Stimulated activated CD4-positive, alpha-beta T cell treated with anti-CD3 and anti-CD28 coated beads, Interleukin-1b, Interleukin-23, amount 100 ng/mL, for 48 hours (primary cell): ENCODE measurements at places on chromosomes 11 and 22.

DNA sequence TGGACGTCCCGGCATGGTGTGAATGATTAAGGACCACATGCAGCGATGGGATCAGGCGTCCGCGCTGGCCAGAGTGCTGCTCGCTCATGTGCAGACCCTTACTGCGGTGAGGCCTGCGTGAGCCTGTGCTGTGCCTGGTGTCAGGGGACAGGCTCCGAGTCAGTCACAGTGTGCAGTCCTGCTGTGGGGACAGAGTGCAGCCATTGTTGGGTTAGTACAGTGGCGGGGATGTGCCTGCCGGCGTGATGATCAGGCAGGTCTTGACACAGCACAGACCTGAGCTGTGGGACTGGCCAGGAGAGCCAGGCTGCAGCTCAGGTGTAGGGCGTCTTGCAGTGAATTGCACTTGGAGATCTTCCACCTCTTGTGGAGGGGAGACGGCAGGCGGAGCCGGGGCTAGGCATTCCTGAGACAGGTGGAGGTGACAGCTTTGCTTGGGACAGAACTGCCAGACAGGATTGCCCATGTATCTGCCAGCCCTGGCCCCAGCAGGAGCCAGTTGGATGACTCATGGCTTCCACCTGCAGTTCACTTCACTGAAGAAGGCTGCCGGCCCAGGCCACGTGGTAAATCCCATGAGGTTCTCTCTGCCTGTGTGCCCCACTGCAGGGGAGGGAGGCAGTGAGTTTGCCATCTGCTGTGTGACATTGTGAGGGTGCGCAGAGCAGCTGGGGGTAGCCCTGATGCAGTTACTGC, 17.3 kb downstream of the TRMU start:
- no peak for DNase-seq

DNA sequence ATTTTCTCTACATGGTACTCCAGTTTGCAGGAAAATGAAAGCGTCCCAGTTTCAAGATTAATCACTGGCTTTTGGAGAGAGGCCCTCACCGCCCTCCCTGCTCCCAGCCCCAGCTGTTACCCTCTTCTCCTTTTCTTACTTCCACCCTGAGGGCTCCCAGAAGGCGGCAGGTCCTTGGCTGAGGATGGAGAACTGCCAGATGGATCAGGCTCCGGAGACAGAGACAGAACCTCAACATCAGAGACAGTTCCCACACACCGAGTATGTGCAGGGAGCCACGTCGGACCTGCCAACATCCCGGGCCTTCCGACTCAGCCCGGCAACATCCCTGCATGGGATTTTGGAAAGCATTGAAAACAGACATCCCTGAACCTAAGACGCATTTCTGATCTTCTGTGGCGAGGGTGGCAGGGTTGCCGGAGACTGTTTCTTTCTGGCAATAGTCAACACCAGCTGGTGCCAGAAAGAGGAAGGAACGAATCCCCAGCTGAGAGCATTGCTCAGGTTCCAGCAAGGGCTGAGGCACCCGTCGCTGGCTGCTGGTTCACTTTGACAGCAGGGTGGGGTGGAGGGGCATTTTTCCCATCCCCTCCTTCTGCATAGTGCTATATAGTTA, 467.1 kb downstream of the MIAT start:
- DNase-seq, result no peak

- peak; percentile 83 for DNase-seq
Observed at GRCh38 chr11:66579017-66579606, 10.7 kb upstream of the CTSF start.

DNA sequence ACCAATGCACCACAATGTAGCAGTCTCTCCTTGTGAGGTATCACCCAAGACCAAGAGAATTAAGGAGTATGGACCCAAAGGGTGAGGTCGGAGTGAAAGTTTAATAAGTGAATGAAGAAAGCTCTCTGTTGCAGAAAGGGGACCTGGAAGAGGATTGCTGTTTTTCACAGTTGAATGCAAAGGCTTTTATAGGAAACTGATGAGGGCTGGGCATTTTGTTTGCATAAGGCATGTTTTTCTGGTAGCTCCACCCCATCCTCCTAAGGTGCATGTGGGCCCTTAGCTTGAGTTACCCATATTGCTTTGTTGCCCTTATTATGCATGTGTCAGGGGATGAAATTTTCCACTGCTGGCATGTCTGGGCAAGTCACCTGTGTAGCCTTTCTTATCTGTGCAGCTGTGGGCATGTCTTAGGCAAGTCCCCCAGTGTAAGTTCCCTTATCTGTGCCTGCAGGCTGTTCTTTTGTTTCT, 64.7 kb downstream of the BDNF start:
- DNase-seq, result no peak

GRCh38 chr11:61961570-61962212, 5.7 kb downstream of the FTH1 start:
- DNase-seq, result no peak

GRCh38 chr11:129787532-129788155, 28.0 kb upstream of the TMEM45B start:
- DNase-seq, result no peak

GRCh38 chr11:7622721-7623120, 50.6 kb downstream of the CYB5R2 start:
- DNase-seq, result no peak

- no peak for DNase-seq
Observed at GRCh38 chr11:116355104-116355503, 417.7 kb downstream of the BUD13 start.

DNA sequence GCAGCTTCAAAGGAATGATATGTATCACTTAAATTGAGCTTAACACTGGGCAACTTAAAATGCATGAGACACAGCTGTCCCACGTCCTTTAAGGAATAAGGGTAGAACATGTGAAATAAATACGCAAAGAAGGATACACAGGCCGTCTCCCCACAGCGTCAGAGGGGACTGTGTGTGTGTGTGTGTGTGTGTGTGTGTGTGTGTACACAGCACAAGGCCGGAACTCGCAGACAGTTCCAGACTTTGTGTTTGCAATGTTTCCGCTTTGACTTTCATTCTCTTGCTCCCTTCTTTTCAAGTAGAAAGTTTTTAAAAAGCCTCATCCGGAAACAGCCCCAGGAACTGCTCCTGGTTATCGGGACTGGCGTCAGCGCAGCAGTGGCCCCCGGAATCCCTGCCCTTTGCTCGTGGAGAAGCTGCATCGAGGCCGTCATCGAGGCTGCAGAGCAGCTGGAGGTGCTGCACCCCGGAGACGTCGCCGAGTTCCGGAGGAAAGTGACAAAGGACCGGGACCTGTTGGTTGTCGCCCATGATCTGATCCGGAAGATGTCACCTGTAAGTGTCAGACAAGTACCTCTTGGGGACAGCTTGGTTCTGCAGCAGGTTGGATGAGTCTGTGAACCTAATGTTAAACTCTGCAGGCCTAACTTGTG, 13.3 kb downstream of the FAM118A start:
- no peak for DNase-seq

DNA sequence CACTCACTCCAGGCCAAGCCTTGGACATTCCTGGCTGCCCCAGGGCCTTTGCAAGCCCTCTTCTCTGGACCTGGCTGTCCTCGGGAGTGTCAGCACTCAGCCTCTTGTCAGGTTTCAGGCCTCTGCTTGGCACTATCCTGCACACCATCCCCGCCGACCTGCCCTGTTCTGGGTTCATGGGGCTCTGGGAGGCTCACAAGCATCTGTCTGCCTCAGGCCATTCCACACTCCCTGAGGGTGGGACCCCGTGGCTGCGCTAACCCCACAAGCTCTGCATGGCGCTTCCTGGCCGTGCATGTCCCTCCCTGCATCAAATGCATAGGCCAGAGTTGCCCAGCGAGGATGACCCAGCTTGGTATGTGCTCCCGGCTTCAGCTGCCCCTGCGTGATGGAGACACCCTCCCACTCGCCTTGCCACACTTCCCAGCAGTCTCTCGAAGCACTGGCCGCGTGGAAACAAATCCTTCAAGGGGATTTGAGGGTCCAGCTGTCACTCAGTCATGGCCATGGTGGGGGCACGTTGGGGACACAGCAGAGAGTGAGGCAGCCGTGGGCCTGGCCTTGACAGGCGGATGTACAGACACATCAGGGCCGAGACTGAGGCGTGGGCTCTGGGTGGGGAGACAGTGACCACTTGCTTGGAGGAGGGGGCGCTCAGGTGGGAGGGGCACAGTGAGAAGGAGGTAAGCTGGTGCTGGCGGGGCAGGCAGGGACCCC, 87.3 kb downstream of the KCNQ1 start:
- no peak for DNase-seq

GRCh38 chr22:45310331-45310976, 720 bp downstream of the FAM118A start:
- no peak for DNase-seq

DNA sequence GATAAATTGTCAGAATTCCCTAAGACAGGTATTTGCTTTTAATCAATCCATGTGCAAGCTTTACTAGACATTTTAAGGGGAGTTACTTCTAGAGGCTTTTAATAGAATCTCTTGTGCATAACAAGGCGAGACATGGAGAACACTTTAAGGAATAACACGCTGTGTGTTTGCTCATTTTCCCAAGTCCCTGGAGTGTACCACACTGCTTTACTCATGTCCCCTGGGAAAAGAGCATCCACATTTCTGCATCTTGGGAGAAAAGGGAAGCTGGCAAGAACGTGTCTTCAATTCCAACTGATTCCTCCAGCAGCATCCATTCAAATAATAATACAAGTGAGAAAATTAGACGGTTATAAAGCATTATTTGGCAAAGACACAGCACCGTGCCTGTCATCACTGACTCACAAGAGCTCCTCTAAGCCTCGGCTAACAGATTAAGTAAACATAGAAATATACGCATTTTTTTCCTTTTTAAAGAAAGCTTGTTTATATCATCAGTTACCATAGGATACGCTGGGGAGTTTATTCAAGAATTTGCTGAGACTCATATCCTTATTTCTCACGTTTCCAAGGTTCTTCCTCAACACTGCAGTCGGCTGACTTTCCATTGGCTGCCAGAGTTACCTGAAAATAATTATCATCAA, 121.5 kb downstream of the CD44 start:
- DNase-seq, result no peak

- no peak for DNase-seq
Observed at GRCh38 chr22:50317178-50317577, 9.6 kb downstream of the DENND6B start.

GRCh38 chr11:67040147-67040546, 16.5 kb upstream of the RHOD start:
- no peak for DNase-seq

DNA sequence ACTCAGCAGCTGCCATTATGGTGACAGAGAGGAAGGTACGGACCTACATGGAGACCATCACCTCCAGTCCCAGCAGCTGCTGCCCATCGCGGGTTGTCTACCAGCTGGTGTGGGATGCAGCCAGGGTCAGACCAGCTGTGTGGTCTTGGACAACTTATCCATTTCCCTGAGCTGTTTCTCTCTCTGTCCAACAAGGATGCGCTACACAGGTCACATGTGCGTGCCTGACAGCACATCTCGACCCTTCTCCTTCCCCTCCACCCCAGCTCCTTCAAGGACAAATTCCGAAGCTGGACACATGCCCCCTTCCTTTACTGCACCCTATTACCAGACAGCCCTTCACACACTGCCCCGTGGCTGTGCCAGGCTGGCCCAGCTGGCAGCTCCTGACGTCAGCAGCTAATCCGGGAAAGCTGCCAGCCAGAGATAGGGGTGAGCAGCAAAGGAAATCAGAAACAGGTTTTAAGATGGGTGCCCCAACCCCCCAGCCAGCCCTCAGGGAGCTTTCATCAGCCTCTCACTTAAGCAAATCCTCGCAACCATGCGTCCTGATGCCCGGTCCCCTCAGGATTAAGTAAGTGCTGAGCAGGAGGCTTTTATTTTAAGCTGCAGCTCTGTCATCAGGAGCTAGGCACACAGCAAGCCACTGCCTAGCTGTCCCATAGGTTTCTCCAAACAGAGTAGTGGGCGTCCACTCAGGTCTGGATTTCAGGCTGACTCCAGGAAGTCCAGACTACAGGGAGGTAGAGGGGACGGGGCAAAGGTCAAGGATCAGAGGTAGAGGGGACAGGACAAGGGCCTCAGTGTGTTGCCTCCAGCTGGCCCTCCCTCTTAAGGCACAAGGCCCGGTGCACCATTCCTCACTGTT, 20.3 kb downstream of the TEF start:
- DNase-seq, result no peak

DNA sequence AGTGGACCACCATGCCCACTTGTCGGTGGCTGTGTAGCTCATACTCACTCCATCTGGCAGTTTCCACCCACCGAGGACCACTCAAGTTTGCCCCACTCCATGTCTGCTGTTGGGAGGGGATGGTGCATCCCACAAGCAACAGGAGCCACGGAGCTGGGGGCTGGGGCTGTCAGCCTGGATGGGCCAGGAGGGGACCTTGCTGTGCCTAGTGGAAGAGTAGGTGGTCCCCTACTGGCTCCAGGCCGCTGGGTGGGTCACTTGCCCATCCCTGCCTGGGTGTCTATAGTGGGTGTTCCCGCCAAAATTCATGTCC, 57.0 kb downstream of the SMIM38 start:
- DNase-seq, result no peak

DNA sequence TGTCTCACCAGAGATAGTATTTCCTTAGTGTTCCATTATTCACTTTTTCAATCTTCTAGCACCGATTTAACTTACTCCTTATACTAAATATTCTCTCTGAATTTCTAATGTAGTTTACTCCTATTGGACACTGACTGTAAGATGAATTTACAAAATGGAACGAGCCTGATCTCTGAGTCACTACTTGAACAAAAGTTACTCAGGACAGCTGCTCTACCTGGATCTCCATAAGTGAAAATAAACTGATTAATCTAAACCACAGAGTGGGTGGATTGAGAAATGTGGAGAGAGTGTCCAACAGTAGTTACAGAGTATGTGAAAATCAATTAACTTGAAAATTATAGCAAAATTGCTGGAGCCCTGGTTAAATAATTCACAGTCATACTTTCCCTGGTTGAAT, 141.7 kb upstream of the CHORDC1 start:
- no peak for DNase-seq

DNA sequence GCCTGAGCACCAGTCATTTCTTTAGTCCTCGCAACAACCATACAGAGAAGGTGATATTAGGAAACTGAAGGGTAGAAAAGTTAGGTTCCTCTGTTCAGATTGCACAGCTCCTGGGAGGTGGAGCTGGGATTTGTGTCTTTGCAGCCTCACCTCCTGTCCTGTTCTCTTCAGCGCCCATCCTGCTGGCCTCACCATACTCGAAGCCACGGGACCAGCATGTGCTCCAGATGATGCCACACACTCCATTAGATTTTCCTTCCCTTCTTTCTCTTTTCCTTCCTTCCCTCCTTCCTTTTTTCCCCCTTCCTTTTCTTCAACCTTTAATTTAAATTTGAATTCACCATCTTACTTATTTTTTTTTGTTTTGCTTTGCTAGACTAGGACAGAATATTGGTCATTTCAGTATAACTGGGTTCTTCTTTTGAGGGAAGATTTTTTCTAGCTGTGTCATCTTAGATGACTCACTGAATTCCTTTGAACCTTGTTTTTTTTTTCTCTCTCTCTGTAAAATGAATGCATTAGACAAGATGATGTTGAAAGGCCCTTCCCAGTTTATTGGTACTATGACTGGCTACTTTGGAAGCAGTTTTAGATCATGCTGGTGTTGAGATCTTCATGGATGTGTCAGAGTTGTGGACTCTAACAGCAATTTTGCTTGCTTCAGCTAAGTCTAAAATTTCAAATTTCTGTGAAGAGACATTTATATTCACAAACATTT, 662.5 kb upstream of the TENM4 start:
- DNase-seq, result no peak

GRCh38 chr11:109857637-109858036, 235.6 kb upstream of the ZC3H12C start:
- DNase-seq, result no peak
